ENCODE measurements at places on chromosomes 2 and 18.

GRCh38 chr18:67496469-67496868 is 20.1 kb downstream of the DSEL start:
- no peak for DNase-seq

DNA sequence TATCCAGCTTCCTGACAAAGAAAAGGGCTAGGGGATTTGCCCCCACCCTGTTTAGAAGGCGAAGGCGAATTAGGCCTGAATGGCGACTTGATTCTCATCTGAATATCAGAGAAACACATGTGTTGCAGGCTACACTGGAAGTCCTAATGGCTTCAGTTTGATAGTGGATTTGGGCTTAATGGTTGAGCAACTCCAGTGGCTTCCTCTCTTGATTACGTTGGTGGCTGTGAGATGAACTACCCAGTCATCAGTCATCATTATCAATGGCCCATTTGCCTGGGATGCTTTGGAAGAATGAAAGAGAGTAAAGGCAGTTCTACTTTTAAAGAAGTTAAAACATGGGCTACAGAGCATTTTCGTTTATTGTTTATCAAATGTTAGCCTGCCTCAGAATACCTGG is 60.9 kb upstream of the IL1R1 start:
- no peak for DNase-seq

- DNase-seq = no peak
These were observed 32.7 kb upstream of the SCYGR2 start for GRCh38 chr2:227566012-227566411.

- no peak for DNase-seq
These were observed 26.3 kb downstream of the ASAP2 start for GRCh38 chr2:9232886-9233285.

DNA sequence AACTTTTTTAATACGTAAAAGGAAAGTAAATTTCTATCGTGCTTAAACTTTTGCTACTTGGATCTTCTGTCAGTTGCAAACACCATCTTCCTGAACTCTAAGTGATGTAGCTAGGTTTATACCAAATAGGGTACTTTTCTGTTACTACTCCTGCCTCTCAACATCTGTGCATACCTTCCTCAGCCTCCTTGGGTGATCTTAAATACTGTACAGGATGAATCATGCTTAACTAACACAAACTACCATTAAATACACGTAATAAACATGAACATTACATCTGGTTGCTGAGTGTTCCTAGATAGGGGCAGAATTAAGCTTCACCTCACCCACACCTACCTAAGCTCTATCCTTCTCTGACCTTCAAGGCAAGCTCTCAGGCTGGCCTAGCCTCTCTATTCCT is 398.0 kb downstream of the TXNL1 start:
- no peak for DNase-seq

DNA sequence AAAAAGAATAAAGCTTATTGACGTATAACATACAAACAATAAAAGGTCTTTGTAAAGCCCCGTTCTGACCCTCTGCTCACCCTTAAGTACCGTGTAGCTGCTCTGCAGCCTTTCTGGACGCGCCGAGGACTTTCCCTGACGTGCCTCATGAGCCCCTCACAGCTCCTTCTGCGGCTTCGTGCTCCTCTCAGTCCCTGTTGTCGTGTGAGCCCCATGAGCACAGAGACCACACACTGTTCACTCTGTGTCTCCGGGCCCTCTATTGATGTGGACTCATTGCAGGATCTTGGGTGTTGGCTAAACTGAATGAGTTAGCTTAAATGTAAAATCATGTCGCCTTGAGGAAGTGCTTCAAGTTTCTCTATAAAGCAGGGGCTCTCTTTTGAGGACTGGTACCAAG is 43.6 kb upstream of the INHBB start:
- no peak for DNase-seq

All from stimulated activated CD4-positive, alpha-beta T cell treated with anti-CD3 and anti-CD28 coated beads, Interleukin-1b, Interleukin-23, amount 100 ng/mL, for 24 hours (primary cell).